ENCODE measurements at places on chromosomes 2 and 18.

GRCh38 chr18:48801728-48802542 lies 148.8 kb downstream of the SMAD7 start:
- DNase-seq = no peak

GRCh38 chr2:7358865-7359447 lies 441.7 kb downstream of the RNF144A start:
- DNase-seq = no peak

DNA sequence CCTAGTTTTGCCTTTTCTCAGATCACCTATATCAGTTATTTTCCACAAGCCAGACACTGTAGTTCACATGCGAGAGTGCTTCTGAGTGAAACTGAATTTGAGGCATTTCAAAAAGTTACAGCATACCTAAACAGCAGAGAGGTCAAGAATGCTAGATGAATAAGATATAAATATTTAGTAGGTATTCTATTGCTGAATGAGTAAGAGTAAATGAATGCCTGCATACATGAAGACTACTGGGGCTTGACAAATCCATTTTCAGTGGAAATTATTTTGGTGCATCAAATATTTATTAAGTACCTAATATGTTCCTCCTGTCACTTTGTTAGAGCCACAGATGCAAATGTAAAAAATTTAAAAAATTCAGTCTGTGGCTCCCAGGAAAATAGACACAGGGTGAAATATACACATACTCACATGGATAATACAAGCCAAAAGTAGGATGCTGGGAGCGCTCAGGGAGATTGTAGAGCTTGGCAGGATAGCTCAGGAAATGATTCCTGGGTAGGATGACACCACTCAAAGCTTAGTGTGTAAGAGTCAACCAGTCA lies 27.6 kb upstream of the CDC42EP3 start:
- DNase-seq = peak; percentile 76

- peak; percentile 21 for DNase-seq
Measured at GRCh38 chr2:17792515-17792914, 23.7 kb upstream of the MSGN1 start.

DNA sequence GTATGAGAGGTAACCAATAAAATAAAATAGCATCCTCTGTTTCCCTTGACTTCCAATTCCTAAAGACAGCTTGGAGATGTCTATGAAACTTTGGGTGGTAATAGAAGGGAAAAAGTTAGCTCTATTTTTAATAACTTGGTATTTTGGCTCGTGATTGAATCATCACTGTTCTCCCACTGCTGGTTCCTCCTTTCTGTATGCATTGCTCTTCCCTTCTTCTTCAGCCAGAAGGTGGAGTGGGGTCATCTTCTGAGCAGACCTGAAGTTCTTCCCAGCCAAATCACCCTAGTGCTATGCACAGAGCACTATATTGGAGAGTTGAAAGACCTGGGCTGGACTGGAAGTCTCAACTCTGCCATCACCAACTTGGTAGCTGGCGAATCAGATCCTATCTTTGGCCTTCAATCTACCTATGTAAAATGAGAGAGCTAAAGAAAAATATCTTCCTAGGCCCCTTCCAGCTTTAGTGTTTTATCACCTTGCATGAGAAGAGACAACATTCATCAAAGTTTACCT lies 54.1 kb downstream of the CPO start:
- no peak for DNase-seq

GRCh38 chr18:48521723-48522122 lies 17.1 kb upstream of the CTIF start:
- DNase-seq = no peak

DNA sequence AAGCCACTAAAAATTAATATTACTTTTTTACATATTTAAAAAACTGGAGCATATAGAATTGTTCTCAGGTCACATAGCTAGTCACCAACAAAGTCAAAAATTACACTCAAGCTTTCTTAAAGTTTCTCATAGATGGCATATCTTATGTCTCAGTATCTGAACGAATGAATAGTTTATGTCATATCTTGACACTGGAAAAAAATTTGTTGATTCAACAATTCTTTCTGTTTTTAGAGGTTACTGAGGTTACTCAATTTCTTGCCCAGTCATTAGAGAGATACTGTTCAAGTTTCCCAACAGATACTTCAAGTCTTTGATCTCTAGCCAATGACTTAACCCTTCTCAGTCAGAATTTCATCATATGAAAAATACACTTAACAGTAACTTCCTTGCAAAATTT lies 113.1 kb upstream of the XIRP2 start:
- no peak for DNase-seq

DNA sequence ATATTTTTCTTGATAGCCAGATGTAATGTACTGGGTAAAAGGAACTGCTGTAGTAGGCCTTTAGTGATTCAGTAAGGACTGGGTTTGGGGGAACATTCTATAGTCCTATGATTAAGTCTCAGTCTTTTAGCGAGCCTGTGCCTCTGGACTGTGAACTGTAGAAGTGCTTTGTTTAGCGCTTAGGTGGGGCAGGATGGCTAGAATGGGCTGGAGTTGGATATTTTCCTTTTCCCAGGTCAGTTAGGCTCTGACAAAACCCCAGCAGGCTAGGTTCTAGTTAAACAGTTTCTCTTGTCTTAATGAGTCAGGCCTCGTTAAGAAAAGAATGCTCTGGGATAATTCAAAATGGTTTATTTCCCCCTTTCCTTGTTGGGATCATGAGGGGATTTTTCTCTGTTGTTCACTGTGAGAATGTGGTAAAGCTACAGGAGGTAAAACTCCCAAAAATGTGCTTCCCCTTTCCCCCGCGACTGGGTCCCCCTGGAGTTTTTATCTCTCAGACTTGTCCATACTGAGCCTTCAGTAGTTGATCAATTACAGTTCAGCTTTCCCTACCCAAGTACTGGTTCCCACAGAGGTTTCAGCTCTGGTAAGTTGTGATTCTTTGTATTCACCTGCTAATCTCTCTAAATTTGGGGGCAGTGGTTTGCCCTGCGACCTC lies 31.5 kb downstream of the EHBP1 start:
- DNase-seq = no peak

- DNase-seq = no peak
Measured at GRCh38 chr2:48144777-48145176, 238.5 kb upstream of the FBXO11 start.

- DNase-seq = no peak
Measured at GRCh38 chr2:67854103-67854743, 208.6 kb downstream of the C1D start.

- no peak for DNase-seq
Measured at GRCh38 chr18:57436965-57437333, 1.8 kb downstream of the ONECUT2 start.

GRCh38 chr2:85828725-85829124 lies 60.1 kb downstream of the ST3GAL5 start:
- no peak for DNase-seq

- DNase-seq = no peak
Measured at GRCh38 chr2:43321446-43321845, 95.0 kb upstream of the ZFP36L2 start.

GRCh38 chr2:7686016-7686385 lies 768.8 kb downstream of the RNF144A start:
- no peak for DNase-seq

- no peak for DNase-seq
Measured at GRCh38 chr18:65073060-65073550, 677.7 kb upstream of the CDH7 start.

- DNase-seq = no peak
Measured at GRCh38 chr2:142682528-142682927, 194.9 kb upstream of the KYNU start.

GRCh38 chr18:13161276-13161899 lies 57.2 kb upstream of the LDLRAD4 start:
- DNase-seq = no peak

GRCh38 chr18:68840554-68841263 lies 42.8 kb downstream of the CCDC102B start:
- peak; percentile 86 for DNase-seq

DNA sequence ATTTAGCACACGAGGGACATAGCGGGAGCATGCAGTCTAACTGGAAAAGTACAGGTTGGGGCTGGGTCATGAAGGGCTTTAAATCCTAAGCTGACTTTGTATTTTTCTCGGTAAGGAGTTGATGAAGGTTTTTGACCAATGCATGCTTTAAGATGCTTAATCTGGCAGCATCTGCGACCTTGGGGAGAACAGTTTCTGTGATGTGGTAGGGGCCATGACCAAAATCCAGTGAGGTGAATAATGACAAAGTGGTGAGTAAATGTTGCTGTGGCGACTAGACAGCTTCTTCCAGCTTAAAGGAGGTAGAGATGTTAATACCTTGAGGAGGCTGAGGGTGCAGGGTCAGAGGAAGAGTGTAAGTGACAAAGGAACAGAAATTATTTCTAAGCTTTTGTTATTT lies 174.6 kb upstream of the ALPP start:
- DNase-seq = no peak

GRCh38 chr2:217250013-217250524 lies 390.2 kb upstream of the TNP1 start:
- DNase-seq = no peak

DNA sequence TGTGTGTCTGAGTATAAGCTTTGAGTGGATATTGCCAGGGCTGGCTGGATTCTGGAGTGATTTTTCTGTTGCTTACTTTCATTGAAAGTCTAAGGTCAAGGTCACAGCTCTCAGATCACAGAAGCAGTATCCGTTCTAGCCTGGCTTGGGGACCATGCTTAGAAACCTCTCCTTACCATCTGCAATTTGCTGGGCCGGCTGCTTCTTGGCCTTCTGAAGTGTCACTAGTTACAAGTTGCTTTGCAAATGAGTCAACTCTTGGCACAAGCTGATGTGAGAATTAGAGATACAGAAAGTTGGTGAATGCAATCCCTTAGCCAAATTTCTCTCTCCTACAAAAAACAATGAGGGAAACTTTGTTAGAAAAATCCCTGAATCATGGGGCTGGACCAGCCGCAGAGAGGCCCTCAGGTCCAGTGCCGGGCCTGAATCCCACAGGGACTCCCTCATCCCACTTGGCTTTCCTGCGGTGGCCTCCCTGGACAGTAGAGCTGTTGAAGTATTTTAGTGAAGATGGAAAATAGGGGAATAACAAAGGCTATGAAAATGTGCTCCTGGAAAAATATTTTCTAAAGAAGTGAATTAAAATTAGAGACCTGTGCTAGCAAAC lies 92.7 kb upstream of the CNGA3 start:
- no peak for DNase-seq

DNA sequence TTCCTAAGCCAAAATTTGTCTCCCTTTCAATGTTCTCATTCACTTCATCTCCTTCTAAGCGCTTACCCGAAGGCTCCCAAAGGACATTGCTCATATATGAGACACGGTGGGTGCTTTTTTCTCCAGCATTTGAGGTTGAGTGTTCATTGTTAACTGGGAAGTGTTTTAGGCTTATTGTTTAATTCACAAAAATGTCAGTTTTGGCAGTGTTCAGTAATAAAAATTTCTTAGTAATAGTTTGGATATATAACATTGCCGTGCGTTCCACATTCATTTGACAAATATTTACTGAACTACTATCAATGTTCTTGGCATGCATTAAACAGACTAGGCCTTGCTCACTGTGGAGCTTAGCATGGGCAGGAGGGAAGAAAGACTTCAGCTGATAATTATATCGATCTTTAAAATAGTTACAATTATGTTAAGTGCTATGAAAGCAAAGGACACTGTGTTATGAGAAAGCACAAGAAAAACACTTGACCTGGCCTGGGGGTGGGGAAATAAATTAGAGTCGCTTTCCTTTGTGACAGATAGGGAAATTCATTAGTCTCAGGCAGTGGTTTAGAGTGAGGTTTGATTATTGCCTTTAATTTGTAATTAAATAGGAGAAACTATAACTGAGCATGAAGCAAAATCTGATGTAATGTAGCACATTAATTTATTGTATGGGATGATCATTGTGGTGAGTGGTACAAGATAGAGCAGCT lies 82.2 kb upstream of the DOCK10 start:
- no peak for DNase-seq

DNA sequence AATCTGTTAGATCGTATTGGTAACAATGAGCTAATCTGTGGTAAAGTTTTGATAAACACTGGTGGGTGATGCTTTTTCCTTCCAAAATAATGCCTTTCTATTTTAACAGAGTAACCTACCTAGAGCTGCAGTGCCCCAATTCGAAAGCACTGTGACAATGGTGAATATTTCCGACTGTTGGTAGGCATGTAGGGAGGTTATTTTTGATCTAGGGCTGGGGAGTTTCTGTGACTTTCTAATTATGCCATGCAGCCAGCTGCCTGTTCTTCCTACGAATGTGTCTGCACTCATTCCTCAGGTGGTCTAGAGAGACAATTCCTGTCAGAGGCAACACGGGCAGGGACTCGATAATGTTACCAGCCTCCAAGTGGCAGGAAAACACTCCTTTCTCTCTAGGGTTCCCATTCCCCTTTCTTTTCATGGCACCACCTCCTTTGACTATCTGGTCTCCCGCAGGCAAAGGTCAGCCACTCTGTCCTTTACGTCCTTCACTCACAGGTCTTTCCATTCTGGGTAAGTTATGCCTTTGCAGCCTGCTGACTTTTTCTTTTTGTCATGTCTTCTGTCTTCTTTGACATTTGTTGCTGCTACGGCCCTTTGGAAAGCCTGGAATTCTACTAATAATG lies 167.2 kb upstream of the MGAT5 start:
- DNase-seq = no peak

DNA sequence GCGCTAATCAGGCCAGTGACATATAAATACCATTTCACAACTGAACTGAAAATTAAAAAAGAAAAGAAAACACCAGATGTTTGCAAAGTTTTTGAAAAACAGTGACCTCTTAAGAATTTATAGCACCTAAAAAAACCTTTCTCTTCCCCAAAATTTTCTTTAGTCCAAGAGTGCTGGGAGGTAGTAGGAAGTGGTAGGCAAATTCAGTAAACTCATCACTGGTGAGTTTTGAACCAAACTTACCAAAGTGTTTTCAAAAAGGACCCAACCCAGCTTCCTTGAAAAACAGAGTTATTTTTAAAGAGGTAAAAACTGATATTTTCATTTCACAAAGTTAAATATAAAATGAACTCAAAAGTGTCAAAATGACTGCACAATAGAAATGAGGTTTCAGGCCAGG lies 90.4 kb downstream of the TMEM247 start:
- no peak for DNase-seq

- DNase-seq = no peak
Measured at GRCh38 chr2:132915812-132916549, 246.0 kb upstream of the LYPD1 start.

DNA sequence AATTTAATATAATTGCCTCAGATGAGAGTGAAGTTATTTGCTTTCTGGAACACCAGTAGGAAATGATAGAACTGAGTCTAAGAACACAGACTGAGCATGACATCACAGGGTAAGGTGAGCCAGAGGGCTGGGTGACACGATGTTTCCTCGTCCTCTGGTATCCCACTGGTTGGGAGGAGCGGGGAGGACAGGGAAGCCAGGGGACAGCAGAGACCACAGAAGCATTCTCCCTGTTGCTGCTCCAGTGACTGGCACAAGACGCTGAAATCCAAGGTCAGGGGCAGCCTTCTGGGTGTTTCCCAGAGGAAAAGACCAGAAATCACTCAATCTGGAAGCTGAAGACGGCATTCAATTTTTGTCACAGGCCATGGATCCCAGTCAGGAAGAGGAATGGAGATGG lies 363.4 kb upstream of the SOX11 start:
- DNase-seq = no peak

DNA sequence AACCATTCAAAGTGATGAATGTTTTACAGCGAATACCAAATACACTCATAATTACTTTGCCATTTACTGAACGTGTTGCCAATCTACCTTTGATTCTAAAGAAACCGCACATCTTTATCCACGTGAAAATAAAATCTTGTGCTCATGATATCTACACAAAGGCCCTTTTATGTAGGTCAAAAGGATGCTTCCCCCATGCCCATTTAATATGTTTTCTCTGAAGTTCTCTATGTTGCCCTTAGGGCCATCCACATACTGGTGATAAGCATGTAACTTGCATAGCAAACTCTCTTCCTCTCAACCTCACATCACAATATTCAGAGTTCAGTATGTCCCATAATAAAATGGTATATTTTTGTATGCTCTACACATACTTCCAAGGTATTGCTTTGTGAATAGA lies 380.0 kb upstream of the FIGN start:
- DNase-seq = no peak
